ENCODE measurements at places on chromosomes 7 and 10.

- no peak for DNase-seq
Measured at GRCh38 chr7:36309716-36310115, 79.9 kb upstream of the ANLN start.

- no peak for DNase-seq
Measured at GRCh38 chr10:86265895-86266259, 100.7 kb downstream of the GRID1 start.

DNA sequence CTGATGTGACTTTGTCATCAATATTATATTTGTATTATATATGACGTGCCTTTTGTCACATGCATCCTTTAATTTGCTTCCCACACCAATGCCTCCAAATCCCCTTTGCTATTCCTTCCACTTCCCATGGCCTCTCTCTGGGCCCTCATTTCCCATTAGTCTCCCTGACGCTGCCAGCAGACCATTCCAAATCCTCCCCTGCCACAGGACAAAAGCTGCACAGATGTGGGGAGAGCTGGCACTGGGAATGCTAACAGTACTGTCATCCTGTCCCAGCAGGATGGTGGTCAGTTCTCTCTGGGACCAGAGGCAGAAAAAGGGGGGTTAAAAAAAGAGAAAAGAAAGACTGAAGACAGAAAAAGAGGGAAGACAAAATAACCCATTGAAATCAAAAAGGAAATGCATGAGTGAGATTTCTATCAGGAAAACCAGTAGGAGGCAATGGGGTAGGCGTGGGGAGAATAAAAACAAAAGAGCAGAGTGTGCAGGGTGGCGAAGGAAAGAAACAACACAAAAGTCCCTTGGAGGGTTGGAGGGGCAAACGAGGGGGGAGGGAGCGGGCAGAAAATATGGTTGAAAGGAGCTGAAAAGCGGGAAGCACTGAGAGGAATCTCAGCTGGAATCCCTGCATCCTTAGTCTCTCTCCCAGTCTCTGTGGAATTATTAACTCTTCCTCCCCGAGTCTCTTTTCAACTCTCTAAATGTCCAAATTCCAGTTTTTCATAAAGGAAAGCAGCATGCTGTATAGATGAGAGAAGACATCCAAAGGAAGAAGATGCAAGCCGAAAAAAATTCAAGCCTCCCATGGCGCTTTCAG is 59.2 kb upstream of the PTN start:
- no peak for DNase-seq

DNA sequence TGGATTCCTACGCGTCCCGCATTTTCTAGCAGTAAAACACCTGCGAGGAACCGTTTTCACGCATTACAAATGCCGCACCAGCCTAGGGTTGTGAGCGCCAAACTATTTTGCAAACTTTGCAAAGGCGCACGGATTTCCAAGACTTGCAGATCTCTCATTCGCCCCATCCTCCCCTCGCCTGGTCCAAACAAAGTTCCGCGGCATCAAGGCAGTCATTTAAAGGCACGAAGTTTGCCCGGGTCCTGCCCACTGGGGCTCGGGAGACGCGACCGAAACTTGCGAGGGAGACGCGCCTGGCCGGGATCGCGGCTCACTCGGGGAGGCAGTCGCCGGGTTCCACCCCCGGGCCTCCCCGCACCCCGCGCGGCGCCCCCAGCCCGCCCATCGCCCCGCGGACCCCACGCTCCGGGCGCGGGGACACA is 613 bp downstream of the USP6NL start:
- DNase-seq: no peak

DNA sequence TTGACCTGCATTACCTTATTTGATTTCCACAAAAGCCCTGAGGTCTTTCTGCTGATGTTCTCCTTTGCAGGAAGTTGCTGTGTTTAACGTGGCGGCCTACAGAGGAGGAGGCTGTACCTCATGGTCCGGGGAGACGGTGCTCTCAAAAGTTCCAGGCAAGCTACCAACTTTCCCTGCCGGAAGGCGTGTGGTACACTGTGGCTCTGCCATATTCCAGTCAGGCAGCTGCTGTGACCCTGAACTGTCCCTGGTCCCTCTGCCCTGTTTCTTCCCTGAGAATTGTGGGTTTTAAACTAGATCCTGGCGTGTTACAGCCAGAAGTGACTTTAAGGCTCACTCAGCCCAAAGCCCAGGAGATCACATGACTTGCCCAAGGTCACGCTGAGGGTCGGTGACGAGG is 139.2 kb downstream of the TEX36 start:
- DNase-seq: no peak

DNA sequence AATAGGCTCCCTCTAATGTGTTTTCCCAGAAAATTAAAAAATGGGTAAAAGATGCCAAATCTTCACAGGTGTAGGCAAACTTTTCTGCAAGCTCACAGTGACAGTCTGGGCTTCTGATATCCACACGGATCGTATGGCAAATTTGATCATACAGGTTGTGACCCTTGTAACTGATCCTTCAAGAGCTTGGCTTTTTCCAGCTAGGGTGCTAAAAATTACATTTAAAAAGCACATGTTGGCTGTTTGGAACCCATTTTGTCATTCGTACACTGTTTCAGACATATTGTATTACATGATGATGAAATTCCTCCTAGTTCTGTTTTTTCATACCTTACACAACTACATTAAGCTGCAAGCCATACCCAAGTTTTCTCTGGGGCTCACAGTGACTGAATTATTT is 138.7 kb downstream of the GFRA1 start:
- no peak for DNase-seq

GRCh38 chr10:104253606-104254410 is 884 bp upstream of the GSTO1 start:
- DNase-seq: no peak
